ENCODE measurements at places on chromosomes 2 and 18.

DNA sequence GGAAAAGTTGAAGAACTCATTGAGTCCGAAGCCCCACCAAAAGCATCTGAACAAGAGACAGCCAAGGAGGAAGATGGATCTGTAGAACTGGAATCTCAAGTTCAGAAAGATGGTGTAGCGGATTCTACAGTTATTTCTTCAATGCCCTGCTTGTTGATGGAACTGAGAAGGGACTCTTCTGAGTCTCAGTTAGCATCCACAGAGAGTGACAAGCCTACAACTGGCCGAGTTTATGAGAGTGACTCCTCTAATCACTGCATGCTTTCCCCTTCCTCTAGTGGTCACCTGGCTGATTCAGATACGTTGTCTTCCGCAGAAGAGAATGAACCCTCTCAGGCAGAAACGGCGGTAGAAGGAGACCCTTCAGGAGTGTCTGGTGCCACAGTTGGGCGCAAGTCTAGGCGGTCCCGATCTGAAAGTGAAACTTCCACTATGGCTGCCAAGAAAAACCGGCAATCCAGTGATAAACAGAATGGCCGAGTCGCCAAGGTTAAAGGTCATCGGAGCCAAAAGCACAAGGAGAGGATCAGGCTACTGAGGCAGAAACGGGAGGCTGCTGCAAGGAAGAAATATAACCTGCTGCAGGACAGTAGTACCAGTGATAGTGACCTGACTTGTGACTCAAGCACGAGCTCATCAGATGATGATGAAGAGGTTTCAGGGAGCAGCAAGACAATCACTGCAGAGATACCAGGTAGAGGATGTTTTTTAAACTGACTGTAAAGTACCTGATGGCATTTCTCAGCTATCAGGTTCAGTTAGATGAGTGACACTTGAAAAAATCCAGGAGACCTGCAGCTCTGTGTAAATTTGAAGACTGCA is 111.9 kb downstream of the HAUS1 start:
- H3K4me3 ChIP-seq: no peak overlapping the region
- H3K36me3 ChIP-seq: peaks cover 29% of the 10 kb centered on the region
- no peak overlapping the region for H3K27ac ChIP-seq
- no peak for DNase-seq

GRCh38 chr2:208093128-208093527 is 31.2 kb downstream of the CRYGD start:
- no peak overlapping the region for H3K27ac ChIP-seq
- DNase-seq: no peak
- H3K27me3 ChIP-seq: no peaks in the 10 kb centered on the region
- no peaks in the 10 kb centered on the region for H3K4me1 ChIP-seq
- no peaks in the 10 kb centered on the region for H3K36me3 ChIP-seq

- H3K27me3 ChIP-seq: peaks cover 22% of the 10 kb centered on the region
- H3K4me1 ChIP-seq: peaks cover 5% of the 10 kb centered on the region
- no peak for DNase-seq
- H3K36me3 ChIP-seq: no peaks in the 10 kb centered on the region
- no peak overlapping the region for H3K4me3 ChIP-seq
These were observed 7.2 kb upstream of the SALL3 start for GRCh38 chr18:78972385-78972918.

GRCh38 chr2:213848631-213849030 is 562.2 kb upstream of the VWC2L start:
- no peaks in the 10 kb centered on the region for H3K27me3 ChIP-seq
- H3K4me3 ChIP-seq: no peak overlapping the region
- H3K27ac ChIP-seq: no peak overlapping the region

DNA sequence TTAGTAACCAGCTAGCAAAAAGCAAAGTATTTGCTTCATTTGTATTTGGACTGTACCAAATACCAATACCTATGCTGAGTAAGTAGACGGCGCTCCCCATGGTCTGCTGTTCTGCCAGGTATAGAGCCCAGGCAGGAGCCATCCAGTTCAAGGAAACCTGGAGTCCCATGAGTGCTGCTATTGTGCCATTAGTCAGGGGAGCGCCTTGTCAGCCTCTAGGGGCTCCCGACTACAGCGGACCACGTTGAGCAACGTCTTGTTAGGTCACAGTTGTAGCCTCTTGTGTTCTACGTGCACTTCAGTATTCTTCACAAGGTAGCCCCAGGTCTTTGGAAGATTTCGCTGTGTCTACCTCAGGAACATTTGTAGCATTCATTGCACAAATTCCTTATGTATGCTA is 21.6 kb upstream of the SLC9A2 start:
- H3K4me1 ChIP-seq: peaks cover 5% of the 10 kb centered on the region
- no peaks in the 10 kb centered on the region for H3K36me3 ChIP-seq
- H3K27ac ChIP-seq: no peak overlapping the region
- DNase-seq: no peak
- H3K27me3 ChIP-seq: peaks cover 3% of the 10 kb centered on the region
- H3K4me3 ChIP-seq: no peak overlapping the region

DNA sequence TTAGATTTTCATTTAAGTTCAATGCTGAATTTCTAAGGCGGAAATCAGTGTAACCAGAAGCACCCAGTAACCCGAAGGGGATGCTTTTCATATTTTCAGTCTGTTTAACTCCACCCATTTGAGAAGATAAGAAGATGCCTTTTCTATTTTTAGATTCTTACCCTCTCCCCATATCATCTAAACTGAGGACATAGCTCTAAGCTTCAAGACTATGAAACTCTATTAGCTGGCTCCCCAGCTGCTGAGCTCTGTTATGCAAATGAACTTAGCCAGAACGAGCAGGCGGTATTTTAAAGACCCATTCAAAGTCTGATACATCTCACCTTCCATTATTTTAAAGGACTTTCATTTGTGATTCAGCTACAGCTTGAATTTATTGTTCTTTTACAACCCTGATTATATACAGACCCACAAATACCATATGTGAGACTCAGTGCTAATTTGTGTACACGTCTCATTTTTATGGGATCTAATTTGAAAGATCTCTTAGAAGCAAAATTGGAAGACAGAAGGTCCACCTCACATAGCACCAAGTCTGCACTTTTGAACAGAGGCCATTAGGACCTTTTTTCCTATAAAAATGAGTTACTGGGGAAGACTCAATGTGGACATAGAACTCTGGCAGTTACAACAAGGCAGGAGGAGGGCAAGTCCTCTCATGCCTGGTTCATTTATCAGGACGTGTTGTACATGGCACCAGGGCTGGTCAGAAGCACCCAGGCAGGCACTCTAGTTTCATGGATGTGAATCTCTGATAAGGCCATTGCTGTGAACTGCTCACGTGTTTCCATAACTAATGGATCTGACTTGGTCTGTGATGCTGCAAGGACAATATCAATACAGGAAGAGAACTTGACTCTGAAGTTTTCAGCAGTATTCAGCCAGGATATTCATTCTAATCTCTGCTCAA is 16.3 kb downstream of the CDC42EP3 start:
- H3K27ac ChIP-seq: peak overlapping the region; percentile 74
- H3K4me3 ChIP-seq: no peak overlapping the region
- H3K27me3 ChIP-seq: no peaks in the 10 kb centered on the region
- peak; percentile 29 for DNase-seq
- H3K36me3 ChIP-seq: peaks cover 2% of the 10 kb centered on the region

DNA sequence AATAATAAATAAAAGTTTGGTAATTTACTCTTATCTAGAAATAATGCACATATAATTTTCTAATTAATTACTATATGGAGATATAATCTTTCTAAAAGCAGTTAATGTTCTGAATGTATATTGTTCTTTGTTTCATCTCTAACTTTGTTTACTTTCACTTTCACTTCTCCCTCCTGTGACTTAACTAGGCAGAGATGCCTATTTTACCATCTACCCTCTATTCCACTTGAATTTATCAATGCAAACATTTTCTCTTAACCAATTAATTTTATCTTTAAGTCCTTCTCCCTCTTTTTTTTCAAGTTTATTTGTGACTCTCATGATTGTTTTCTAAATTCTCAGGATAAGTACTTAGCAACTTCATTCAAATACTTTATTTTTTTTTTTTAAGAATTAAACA is 55.1 kb upstream of the IL1RL1 start:
- peak; percentile 52 for DNase-seq
- H3K27me3 ChIP-seq: peaks cover 1% of the 10 kb centered on the region
- no peak overlapping the region for H3K27ac ChIP-seq
- peaks cover 46% of the 10 kb centered on the region for H3K4me1 ChIP-seq
- H3K36me3 ChIP-seq: no peaks in the 10 kb centered on the region

DNA sequence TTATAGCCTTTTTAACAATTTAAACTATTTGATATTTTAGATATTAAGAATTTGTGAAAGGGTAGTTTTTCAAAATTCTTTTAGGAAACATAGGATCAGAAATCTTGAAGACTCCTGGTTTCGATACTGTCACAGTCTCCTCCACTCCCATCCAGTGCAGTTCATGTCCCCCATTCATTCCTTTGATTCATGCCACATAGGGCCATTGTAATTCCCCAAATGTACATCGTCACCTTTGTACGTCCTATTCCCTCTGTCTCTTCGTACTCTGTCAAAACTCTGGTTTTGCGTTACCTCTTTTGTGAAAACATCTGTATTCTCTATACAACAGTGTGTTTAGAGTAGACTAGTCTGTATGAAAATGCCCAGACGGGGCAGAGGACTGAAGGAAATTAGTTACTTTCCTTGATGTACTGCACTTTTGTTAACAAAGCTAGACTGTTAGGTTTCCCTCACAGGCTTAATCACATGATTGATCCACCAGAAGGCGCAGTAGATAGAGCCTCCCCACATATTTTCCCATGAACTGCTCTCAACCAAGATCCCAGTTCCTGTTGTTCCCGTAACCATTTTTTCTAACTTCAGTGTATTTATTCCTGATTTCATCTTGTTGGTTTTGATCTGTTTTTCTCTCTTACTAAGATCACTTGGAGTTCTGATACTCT is 2.5 kb downstream of the MRPL35 start:
- no peak for DNase-seq
- peaks cover 6% of the 10 kb centered on the region for H3K36me3 ChIP-seq
- no peaks in the 10 kb centered on the region for H3K27me3 ChIP-seq
- H3K4me1 ChIP-seq: peaks cover 9% of the 10 kb centered on the region

GRCh38 chr2:60440767-60441163 is 112.7 kb downstream of the BCL11A start:
- no peak overlapping the region for H3K4me3 ChIP-seq
- H3K27me3 ChIP-seq: no peaks in the 10 kb centered on the region
- H3K36me3 ChIP-seq: no peaks in the 10 kb centered on the region
- no peak for DNase-seq
- H3K27ac ChIP-seq: no peak overlapping the region

DNA sequence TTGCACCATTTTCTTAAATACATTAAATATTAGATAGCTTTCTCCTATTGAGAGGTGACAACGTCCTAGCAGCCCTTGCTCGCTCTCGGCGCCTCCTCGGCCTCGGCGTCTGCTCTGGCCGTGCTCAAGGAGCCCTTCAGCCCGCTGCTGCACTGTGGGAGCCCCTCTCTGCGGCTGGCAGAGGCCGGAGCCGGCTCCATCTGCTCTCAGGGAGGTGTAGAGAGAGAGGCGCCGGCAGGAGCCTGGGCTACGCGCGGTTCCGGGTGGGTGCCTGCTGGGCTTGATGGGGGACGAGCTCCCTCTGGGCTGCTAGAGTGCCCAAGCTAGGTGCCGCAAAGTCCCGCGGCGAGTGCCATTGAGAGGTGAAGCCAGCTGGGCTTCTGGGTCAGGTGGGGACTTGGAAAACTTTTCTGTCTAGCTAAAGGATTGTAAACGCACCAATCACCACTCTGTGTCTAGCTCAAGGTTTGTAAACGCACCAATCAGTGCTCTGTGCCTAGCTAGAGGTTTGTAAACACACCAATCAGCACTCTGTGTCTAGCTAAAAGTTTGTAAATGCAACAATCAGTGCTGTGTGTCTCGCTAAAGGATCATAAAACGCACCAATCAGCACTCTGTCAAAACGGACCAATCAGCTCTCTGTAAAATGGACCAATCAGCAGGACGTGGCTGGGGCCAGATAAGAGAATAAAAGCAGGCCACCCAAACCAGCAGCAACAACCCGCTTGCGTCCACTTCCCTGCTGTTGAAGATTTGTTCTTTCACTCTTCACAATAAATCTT is 3.1 kb downstream of the RPRD1A start:
- no peak overlapping the region for H3K4me3 ChIP-seq
- no peak for DNase-seq
- H3K4me1 ChIP-seq: peaks cover 4% of the 10 kb centered on the region

DNA sequence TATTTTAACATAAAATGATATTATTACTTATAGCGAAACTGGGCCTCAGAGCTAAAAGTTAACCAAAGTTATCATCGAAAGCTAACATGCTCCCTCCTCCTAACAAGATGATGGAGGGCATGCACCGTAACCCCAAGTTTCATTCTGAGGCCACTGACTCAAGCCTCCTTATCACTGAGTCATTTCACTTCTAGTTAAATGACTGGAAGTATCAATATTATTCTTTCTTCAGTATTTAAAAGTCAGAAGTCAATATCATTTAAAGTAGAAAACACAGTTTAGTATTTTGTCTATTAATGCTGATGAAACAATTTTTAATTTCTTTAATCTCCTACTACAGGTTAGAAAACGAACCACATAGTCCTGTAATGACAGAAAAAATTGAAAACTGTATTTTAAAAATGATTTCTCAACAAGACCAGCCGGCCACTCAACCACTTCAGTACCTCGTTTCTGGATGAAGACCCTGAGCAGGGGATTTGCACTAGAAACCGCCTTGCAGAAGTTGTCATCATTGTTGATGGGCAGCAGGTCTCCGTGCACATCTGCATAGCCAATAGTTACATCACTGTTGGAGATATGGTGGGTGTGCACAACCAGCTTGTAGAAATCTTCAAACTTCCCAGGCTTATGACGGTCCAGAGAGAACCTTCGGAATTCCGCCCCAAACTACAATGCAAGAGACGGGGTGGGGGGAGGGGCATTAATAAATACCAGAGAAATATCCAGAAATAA is 44.9 kb downstream of the PARD6G start:
- no peak overlapping the region for H3K27ac ChIP-seq
- no peak for DNase-seq
- H3K36me3 ChIP-seq: no peaks in the 10 kb centered on the region
- H3K4me3 ChIP-seq: no peak overlapping the region

GRCh38 chr2:20025065-20025786 is 12.8 kb upstream of the MATN3 start:
- no peak overlapping the region for H3K4me3 ChIP-seq
- H3K27ac ChIP-seq: no peak overlapping the region
- H3K27me3 ChIP-seq: no peaks in the 10 kb centered on the region
- no peaks in the 10 kb centered on the region for H3K4me1 ChIP-seq

DNA sequence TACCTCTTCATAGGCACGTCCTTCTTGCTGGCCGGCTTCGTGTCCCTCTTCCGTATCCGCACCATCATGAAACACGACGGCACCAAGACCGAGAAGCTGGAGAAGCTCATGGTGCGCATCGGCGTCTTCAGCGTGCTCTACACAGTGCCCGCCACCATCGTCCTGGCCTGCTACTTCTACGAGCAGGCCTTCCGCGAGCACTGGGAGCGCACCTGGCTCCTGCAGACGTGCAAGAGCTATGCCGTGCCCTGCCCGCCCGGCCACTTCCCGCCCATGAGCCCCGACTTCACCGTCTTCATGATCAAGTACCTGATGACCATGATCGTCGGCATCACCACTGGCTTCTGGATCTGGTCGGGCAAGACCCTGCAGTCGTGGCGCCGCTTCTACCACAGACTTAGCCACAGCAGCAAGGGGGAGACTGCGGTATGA is 2.3 kb downstream of the FZD7 start:
- no peak for DNase-seq
- H3K4me1 ChIP-seq: peaks cover 27% of the 10 kb centered on the region
- peaks cover 38% of the 10 kb centered on the region for H3K27me3 ChIP-seq
- H3K4me3 ChIP-seq: no peak overlapping the region
- no peak overlapping the region for H3K27ac ChIP-seq

All from natural killer cell (primary cell).